ENCODE measurements at places on chromosomes 2 and 18.

GRCh38 chr2:9539531-9539930 lies 16.1 kb downstream of the ADAM17 start:
- no peak for DNase-seq

GRCh38 chr2:42256505-42256904 lies 87.4 kb downstream of the EML4 start:
- no peak for DNase-seq

GRCh38 chr2:201404699-201405280 lies 46.5 kb downstream of the TRAK2 start:
- no peak for DNase-seq

DNA sequence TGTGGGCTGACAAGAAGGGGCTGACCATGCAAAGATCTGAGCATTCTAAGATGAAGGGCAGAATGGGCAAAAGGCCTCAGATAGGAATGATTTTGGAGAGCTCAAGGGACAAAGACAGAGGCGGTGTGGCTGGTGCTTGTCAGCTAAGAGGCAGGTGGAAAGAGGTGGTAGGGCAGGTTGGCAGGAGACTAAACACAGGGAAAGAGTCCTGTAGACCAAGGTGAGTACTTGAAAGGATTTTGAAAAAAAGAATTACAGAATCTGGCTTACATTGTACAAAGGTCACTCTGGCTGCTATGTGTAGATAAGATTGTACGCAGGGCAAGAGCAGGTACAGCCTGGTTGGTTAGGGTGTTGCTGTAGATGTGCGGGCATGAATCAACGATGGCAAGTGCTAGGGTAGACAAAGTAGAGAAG lies 50.6 kb downstream of the STK39 start:
- no peak for DNase-seq

GRCh38 chr2:25276569-25277465 lies 64.9 kb downstream of the DNMT3A start:
- DNase-seq, result peak; percentile 67

GRCh38 chr2:202079310-202079709 lies 6.3 kb downstream of the KIAA2012 start:
- DNase-seq, result no peak

GRCh38 chr2:237691029-237691907 lies 63.9 kb downstream of the LRRFIP1 start:
- DNase-seq, result peak; percentile 36

- DNase-seq, result no peak
Measured at GRCh38 chr18:78682716-78683115, 296.9 kb upstream of the SALL3 start.

- no peak for DNase-seq
Measured at GRCh38 chr2:18597618-18598017, 8.2 kb upstream of the NT5C1B start.

GRCh38 chr2:179561702-179562101 lies 297.1 kb upstream of the SESTD1 start:
- no peak for DNase-seq

GRCh38 chr2:178899656-178900055 lies 92.4 kb upstream of the TTN start:
- DNase-seq, result no peak

GRCh38 chr18:53408271-53408670 lies 816.2 kb downstream of the MBD2 start:
- DNase-seq, result no peak

GRCh38 chr2:28649481-28650265 lies 102.0 kb upstream of the PPP1CB start:
- no peak for DNase-seq

GRCh38 chr18:39184176-39184575 lies 1618.6 kb upstream of the CELF4 start:
- DNase-seq, result no peak

DNA sequence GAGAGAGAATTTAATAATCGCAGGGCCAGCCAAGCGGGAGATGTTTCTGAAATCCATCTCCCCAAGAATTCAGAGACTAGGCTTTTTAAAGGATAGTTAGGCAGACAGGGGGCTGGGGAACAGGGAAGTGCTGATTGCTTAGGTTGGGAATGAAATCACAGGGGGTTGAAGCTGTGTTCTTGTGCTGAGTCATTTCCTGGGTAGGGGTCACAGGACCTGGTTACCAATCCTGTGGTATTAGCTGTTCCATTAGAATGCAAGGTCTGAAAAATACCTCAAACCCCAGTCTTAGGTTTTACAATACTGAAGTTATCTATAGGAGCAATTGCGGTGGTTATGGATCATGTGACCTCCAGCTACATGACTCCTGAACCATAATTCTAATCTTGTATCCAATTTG lies 4.6 kb downstream of the SP140 start:
- DNase-seq, result no peak

GRCh38 chr2:138428710-138429440 lies 72.7 kb upstream of the SPOPL start:
- DNase-seq, result no peak
